ENCODE measurements at places on chromosomes 16 and 17.

DNA sequence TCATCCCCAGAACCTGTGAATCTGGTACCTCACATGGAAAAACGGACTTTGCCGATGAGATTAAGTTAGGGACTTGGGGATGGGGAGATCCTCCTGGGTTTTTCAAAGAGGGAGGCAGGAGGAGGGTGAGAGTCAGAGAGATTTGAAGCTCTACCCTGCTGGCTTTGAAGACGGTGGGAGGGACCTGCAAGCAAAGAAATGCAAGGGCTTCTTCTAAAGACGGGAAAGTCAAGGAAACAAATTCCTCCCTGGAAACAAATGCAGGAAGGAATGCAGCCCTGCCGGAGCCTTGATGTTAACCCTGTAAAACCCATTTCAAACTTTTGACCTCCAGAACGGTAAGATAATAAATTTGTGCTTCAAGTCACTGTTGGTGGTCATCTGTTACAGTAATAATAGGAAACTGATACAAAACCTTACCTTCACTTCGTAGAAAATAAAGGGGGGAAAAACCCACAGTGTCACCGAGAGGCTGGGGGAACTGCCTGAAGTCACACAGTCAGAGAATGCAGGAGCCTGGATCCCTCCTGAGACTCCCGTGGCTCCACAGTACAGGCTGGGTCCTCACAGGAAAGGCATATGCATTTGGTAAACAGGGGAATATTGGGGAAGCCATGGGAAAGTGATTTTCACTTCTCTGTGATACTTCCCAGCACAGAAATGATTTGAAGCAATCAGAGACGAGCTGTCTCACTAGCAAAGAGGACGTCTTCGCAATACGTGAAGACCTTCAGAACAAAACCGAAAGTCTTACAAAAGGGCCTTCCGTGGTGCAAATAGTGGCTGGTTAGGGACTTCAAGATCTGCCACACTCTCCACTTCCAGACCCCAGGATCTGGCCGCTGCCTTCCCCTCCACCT lies 58.9 kb upstream of the CLEC3A start:
- no peak for DNase-seq

GRCh38 chr17:4950746-4951204 lies at the start of gene ENO3:
Gene ENO3 (plus strand): TSS chr17:4951119. CDS start chr17:4951830, 711 bp downstream.
- DNase-seq, result peak; percentile 27

GRCh38 chr16:9351841-9352434 lies 260.5 kb downstream of the HAPSTR1 start:
- DNase-seq, result no peak

GRCh38 chr17:28174352-28175046 lies 132.0 kb downstream of the NLK start:
- no peak for DNase-seq

DNA sequence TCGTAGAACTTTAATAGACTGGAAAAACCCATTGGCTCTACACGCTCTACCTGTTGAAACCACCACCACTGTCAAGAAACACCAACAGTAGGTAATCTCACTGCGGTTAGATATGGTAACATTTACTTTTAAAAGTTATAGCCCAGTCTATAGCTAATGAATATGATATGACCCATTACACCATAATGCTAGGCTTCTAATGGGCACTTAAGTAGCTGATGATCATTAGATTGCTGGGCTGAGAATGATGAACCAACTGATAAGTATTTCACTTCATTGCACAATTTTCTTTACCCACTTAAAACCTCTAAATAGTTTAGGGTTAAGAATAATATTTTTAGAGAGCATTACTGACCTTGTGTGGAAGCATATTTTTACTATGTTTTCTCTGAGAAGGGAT lies 788.9 kb upstream of the CA10 start:
- DNase-seq, result no peak

GRCh38 chr17:81221371-81221841 lies 1.4 kb downstream of the CEP131 start:
- DNase-seq, result no peak

DNA sequence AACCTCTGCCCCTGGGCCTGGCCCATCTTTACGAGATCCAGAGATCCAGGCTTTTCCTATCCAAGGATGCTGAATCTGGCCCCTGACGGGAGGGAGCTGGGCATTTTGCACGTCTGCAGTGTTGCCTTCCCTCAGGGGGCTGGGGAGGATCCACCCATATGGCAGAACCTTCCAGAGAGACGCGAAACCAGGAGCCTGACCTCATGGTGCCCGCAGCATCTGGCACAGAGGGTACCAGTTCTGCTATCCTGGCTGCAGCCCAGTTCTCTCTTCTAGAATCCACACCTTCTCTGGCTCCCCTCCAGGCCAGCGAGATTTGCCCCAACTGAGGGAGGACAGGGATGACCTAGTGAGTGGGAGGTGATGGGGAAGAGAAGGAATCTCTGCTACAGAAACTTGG lies 20.5 kb upstream of the ZNF652 start:
- DNase-seq, result no peak

GRCh38 chr17:74960570-74961342 lies 11.8 kb downstream of the HID1 start:
- DNase-seq, result peak; percentile 74

- peak; percentile 40 for DNase-seq
Measured at GRCh38 chr16:89847940-89848297, 19.6 kb downstream of the SPIRE2 start.

GRCh38 chr16:57534337-57534880 lies 2.0 kb downstream of the CCDC102A start:
- DNase-seq, result no peak

DNA sequence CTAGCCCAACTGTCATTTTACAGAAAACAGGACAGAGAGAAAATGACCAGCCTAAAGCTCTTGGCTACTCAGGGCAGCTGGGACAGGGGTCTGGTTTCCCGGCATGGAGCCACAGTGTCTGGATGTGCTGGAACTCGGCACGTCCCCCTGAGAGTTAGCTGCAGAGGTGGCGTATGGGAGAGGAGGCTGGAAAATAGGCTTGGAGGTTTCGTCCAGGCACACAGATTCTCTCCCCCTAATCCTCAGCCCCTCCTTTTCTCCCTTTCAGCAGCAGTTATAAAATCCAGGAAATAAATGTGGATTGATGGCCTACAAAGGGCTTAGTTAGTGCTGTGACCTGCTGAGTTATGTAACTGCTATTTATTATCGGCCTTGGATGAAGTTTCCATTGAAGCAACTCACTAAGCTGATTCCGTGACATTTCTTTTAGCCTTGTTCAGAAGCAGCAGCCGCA lies 89.5 kb upstream of the TOB1 start:
- no peak for DNase-seq

- DNase-seq, result no peak
Measured at GRCh38 chr17:69018687-69019086, 42.0 kb downstream of the ABCA9 start.

GRCh38 chr17:77379832-77380231 lies 239.1 kb downstream of the SEC14L1 start:
- DNase-seq, result no peak

DNA sequence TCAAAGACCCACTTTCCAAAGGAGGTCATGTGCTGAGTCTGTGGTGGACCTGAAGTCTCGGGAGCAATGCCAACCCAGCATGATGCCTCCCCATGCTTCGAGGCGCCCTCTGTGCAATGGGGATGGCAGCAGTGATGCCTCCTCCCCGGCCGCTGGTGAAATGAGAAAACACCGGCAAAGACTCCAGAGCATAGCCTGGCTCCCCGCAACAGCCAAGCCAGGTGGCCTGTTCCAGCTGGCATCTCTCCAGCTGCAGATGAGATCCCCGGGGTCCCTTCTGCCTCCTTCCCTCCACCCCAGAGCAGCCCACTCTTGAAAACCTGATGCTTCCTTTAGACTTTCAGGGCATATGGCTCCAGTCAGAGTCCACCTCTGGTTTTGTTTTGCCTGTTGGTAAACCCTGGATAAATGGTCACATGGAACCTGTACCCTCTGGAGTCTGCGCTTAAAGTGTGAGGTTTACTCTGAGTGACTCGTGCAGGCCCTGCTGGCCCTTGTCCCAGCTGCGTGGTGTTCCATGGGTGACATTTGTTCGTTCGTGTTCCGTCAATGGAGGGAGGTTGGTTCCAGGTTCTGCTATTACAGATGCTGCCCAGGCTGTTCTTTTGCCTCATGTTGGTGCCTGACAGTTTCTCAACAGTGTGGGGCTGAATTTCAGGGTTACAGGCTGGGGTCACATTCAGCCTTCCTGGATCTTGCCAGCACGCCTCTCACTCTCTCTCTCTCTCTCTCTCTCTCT lies 181.8 kb upstream of the CIBAR2 start:
- peak; percentile 97 for DNase-seq

- DNase-seq, result no peak
Measured at GRCh38 chr17:58311429-58311894, 17.1 kb downstream of the TSPOAP1 start.
